HepG2 (cell line): ENCODE measurements at places on chromosomes 4 and X. TPM values are rescaled to one million over a fixed set of nuclear protein-coding genes. Genes with fewer than 3 reads are reported as not detected.

BANK1 gene
- total RNA-seq, result 0.15 TPM in 2 replicates

SULT1E1 gene
- 3.7 and 3.9 TPM in 2 replicates for total RNA-seq

FAM9B gene
- total RNA-seq, result not detected in 2 replicates

- H3K27ac ChIP-seq, result no peak overlapping the region
- no peaks in the 10 kb centered on the region for H3K27me3 ChIP-seq
- no peaks in the 10 kb centered on the region for H3K36me3 ChIP-seq
- DNase-seq, result no peak
- H3K4me1 ChIP-seq, result no peaks in the 10 kb centered on the region
- H3K4me3 ChIP-seq, result no peak overlapping the region
These were observed 23.9 kb upstream of the MSN start for GRCh38 chrX:65643531-65644052.

GRCh38 chr4:130812117-130812765, 1716.3 kb downstream of the C4orf33 start:
- no peaks in the 10 kb centered on the region for H3K36me3 ChIP-seq
- no peaks in the 10 kb centered on the region for H3K27me3 ChIP-seq
- no peak overlapping the region for H3K4me3 ChIP-seq

DNA sequence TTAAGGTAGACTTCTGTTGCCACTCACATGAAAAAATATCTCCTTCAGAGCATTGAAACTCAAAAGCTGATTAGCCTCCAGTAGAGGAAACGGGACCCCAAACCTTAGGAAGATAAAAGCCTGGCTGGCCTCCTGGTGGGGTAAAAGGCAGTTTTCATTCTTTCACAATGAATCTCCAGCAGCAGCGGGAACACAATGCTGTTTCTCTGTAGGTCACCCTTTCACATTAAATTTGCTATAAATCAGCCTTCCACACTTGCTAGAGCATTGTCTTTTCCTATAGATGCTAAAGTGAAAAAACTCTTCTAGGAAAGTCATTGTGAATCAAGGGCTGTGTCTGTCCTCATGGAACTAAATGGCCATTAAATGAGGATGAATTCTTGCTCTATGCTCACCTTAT, 207.3 kb upstream of the MAGEB2 start:
- H3K27me3 ChIP-seq, result no peaks in the 10 kb centered on the region
- H3K4me3 ChIP-seq, result no peak overlapping the region
- H3K4me1 ChIP-seq, result no peaks in the 10 kb centered on the region
- H3K36me3 ChIP-seq, result no peaks in the 10 kb centered on the region
- no peak overlapping the region for H3K27ac ChIP-seq

- no peak for DNase-seq
- no peaks in the 10 kb centered on the region for H3K4me1 ChIP-seq
- no peaks in the 10 kb centered on the region for H3K36me3 ChIP-seq
- no peak overlapping the region for H3K4me3 ChIP-seq
- H3K27ac ChIP-seq, result no peak overlapping the region
- no peaks in the 10 kb centered on the region for H3K27me3 ChIP-seq
These were observed 69.8 kb upstream of the TTC29 start for GRCh38 chr4:147015491-147015890.

GRCh38 chr4:40419231-40419912, 84.2 kb downstream of the CHRNA9 start:
- peaks cover 59% of the 10 kb centered on the region for H3K4me1 ChIP-seq
- no peak overlapping the region for H3K4me3 ChIP-seq
- H3K27ac ChIP-seq, result peak overlapping the region; percentile 82
- DNase-seq, result peak; percentile 28

GRCh38 chrX:57380026-57380796, 93.7 kb downstream of the FAAH2 start:
- no peaks in the 10 kb centered on the region for H3K27me3 ChIP-seq
- DNase-seq, result no peak
- H3K4me3 ChIP-seq, result no peak overlapping the region
- H3K4me1 ChIP-seq, result no peaks in the 10 kb centered on the region

- no peak overlapping the region for H3K4me3 ChIP-seq
- H3K4me1 ChIP-seq, result no peaks in the 10 kb centered on the region
- H3K27ac ChIP-seq, result no peak overlapping the region
- DNase-seq, result no peak
- H3K27me3 ChIP-seq, result no peaks in the 10 kb centered on the region
These were observed 204.6 kb upstream of the SLIT2 start for GRCh38 chr4:20046931-20047677.

DNA sequence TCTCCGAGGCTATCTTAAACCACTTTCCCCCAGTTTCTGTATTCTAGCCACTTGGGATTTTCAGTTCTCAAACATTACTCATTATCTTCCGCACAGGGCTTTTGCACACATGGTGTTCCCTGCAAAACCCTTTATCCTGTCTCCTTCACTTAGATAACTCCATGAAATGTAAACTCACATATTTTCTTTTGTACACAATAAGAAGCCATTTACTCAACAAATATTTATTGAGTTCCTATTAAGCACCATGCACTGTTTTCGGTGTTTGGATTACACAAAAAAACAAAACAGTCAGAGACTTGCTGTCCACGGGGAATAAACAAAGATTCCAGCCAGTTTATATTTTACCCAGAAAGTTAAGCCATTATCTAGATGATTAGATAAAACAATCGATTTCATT, 42.5 kb upstream of the UNC5C start:
- H3K27ac ChIP-seq, result no peak overlapping the region
- H3K27me3 ChIP-seq, result no peaks in the 10 kb centered on the region

DNA sequence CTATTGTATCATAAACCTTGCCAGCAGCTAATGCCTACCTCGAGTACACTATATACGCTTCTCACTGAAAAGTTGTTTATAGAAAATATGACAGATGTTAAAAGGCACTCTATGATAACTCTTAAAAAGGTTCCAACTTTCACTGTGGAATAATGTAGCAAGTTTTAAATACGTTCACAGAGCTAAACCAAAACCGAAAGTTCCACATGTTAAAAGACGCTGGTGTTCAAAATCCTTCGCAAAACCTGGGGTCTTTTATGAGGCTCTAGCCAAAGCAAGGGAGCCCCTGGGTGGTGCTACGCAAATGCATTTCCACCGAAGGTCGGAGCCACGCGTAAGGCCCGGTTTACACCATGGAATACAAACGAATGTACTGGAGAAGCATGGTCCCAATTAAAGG, 103.7 kb upstream of the TENM3 start:
- H3K4me1 ChIP-seq, result no peaks in the 10 kb centered on the region
- no peak overlapping the region for H3K4me3 ChIP-seq
- H3K27ac ChIP-seq, result no peak overlapping the region
- no peaks in the 10 kb centered on the region for H3K36me3 ChIP-seq
- H3K27me3 ChIP-seq, result peaks cover 43% of the 10 kb centered on the region; the same call in 2 of the 3 replicates
